ENCODE measurements at places on chromosomes 16 and 17.

GRCh38 chr17:78818152-78818846 is 22.3 kb downstream of the USP36 start:
- DNase-seq: no peak

DNA sequence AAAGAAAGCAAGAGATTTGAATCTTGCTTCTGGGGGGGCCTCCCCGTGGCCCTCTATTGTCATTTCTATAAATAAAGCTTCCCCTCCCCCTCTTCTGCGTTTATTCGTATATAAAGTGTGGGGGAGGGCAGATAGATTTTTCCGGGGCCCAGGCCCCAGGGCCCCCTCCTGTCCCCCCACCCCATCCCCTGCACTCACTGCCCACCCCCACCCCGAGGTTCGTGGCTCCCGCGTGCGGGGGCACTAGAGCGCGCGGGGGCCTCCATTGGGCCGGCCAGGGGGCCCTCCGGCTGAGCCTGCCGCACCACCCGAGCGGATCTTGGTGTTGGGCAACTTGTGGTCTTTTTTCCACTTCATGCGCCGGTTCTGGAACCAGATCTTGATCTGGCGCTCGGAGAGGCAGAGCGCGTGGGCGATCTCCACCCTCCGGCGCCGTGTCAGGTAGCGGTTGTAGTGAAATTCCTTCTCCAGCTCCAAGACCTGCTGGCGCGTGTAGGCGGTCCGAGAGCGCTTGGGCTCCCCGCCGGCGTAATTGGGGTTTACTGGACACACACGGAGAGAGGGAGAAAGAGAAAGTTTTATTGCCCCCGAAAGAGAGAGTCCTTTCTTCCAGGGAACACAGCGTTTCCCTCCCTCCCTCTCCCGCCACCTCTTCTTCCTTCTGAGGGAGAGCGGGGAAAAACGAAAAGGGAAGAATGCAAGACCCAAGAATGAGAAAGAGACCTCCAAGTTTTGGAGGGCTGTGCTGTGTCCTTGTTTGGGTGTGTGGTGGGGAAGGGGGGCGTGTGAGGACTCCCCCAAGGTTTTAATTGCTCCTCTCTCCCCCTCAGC is 1.5 kb downstream of the HOXB4 start:
- DNase-seq: no peak

GRCh38 chr16:60166111-60166510 is 1432.0 kb upstream of the GOT2 start:
- no peak for DNase-seq

DNA sequence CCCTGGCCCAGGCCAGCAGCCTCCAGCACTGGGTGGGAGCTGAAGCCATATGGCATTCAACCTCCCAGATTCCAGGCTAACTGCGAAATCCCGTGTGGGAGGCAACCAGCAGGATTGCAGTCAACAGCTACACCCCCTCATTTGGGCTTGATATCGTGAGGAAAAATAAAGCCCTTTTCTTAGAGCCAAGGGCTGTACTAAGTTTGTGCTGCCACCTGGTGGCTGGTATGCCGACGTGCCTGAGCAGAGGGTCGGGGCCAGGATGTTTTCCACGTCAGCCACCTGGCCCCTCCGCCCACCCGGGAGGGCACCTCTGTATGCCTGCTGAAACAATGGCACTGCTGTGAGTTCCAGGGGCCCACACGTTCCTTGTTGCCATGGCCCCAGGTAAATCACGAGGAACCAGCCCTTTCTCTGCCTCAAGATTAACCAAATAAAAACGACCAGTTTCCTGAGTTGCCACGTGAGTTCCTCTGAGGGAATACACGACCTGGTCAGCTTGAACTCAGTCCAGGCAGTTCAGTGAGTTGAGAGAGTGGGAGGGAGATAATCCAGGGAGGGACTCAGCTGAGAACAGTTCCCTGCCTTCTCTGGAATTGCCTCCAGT is 9.0 kb downstream of the TMEM98 start:
- DNase-seq: peak; percentile 75

DNA sequence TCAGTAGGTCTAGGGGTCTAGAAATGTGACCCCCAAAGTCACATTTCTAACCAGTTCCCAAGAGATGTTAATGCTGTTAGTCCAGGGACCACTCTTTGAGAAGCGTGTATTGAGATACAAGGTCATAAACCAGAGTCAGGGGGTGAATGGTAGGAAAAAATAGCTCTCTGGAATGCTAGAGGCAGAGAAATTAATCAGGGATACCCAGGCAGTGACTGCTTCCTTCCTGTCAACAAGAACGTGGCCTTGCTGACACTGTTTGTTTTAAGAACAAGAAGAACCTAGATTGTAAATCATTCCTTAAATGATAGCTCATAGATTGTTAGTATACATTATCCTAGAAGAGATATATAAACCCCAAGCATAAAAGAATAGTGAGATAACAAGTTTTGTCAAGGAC is 43.8 kb downstream of the PITPNM3 start:
- no peak for DNase-seq

DNA sequence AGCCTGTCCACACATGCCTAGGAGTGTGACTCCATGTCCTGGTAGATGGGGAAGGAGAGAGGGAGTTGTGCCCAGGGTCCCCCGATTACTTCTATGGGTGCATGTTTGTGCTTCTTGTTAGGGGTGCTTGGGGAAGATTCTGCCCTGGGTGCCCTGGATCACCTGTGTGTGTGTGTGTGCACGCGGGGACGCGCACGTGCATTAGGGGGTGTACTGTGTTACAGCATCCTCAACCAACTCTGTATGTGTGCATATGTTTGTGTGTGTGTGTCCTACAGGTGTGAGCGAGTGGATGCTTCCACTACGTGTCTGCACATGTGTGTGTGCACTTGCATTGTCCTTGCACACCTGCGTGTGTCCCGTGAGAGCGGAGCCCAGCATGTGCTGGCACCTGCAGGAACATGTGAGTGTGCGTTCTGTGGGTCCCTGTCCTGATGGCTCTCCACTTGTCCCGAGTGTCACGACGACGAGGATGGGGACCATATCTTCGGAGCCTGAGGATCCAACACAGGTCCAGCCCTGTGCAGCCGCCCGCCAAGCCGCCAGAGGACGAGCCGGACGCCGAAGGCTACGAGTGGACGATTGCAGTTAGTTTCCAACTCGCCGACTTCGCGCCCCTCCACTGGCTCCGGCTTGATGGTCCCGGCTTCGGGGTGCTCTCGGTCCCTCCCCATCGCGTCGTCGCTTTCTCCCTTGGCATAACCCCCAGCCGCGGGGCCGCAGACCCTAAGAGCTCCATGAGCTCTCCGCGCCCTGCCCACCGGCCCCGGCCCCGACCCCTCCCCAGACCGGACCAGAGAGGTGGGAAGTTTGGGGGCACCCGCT is 6.0 kb upstream of the TBC1D3B start:
- DNase-seq: peak; percentile 47

- no peak for DNase-seq
Observed at GRCh38 chr16:34078691-34079090, 619.3 kb downstream of the TP53TG3F start.

DNA sequence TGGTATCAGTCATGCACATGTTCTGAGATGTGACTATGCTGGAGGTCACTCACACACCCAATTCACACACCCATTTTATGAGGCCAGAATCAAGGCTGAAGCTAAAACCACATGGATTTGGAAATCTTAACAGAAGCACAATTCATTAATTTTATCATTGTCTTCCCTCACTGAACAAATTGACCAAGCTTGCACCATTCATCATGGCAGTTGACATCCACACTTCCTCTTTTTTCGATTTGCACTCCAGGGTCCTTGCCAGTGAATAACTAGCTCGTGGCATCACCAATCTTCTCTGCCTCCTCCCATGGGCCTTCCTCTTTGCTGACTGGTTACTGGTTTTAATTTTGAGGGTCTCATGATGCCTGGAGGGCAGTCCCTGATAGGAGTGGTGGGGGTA is 123.0 kb upstream of the ASIC2 start:
- no peak for DNase-seq

GRCh38 chr17:73492125-73492820 is 152.0 kb downstream of the SDK2 start:
- no peak for DNase-seq
